ENCODE measurements at places on chromosomes 2 and 18.

DNA sequence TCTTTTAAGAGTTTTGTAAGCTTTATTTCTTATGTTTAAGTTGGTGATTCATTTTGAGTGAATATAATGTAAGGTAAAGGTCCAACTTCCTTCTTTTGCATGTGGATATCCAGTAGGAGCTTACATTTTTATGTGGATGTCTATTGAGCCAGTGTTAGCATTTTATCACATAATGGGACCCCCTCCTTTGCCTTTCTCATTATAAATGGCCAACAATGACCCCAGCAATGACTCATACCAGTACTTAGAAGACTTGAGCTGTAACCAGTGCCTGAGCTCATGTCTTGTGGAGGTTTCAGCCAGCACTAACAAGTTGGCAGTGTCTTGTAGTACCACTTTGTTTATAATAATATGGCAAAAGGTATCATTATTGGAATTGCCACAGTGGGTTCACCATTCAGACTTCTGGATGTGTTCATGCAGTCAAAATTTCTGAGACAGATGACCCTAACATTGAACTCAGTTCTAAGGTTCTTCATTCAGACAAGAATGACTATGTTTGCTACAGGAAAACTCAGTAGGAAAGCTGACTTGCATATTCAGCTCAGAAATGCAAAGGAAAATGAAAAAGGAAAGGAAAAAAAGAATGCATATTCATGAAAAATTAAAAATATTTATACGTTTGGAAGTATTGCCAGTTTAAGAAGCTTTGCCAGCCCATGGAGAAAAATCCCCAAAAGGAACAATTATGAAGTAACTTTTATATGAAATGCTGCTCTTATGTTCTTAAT, 41.0 kb downstream of the CDKL4 start:
- no peak for DNase-seq

- no peak for DNase-seq
Observed at GRCh38 chr2:180927030-180927686, 53.2 kb upstream of the UBE2E3 start.

GRCh38 chr2:60391230-60391629, 162.2 kb downstream of the BCL11A start:
- DNase-seq: no peak

GRCh38 chr2:210475706-210476105, 853 bp downstream of the LANCL1 start:
- no peak for DNase-seq

GRCh38 chr2:169324581-169325260, 37.6 kb downstream of the LRP2 start:
- DNase-seq: no peak

DNA sequence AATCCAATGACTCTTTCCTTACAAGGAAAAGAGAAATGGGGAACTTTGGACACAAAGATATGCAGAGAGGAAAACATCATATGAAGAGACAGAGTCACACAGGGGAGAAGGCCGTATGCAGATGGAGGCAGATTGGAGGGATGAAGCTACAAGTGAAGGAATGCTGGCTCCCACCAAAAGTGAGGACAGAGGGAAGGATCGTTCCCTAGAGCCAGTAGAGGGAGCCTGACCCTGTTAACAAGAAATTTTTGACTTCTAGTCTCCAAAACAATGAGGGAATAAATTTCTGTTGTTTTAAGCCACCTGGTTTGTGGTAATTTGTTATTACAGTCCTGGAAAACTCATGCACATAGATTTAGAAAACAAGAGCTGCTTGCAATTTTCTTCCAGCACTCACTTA, 169.3 kb downstream of the PMAIP1 start:
- DNase-seq: no peak

DNA sequence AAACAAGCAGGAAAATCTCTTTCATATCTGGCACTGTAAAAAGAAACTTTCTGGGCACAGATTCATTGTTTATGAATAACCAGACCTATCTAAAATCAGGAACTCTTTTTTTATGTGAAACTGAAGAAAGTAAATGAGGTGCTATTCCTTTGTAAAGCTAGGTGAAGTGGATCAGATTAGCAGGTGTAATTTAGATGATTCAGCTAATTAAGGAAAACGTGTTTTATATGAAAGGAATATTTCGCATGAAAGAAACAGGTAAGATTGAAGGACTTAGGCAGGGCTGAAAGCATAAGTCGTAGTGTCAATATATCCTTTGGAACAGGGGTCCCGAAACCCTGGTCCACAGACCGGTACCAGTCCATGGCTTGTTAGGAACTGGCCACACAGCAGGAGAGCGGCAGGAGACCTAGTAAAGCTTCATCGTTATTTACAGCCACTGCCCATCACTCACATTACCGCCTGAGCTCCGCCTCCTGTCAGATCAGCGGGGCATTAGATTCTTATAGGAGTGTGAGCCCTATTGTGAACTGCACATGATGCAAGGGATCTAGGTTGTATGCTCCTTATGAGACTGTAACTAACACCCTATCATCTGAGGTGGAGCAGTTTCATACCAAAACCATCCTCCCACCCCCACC, 20.3 kb upstream of the XIRP2 start:
- no peak for DNase-seq

DNA sequence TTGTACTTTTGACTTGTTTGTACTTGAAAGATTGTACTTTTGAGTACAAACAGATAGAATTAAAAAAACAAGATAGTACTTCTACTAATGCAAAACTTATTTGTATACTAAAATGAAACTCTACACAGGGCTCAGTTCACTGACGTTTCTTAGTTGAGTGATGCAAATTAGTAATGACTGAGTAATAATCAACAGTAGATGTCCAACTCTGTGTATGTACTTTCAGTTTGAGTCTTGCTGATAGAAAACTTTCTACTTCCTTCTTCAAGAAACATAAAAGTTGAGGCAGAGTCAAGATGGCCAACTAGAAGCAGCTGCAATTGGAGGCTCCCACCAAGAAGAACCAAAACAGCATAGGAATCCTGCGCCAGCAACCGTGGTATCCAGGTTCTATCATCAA, 585.0 kb downstream of the NR4A2 start:
- DNase-seq: no peak

GRCh38 chr2:22879009-22879863, 505.7 kb upstream of the KLHL29 start:
- no peak for DNase-seq

- DNase-seq: no peak
Observed at GRCh38 chr2:19480673-19481072, 122.2 kb upstream of the OSR1 start.

DNA sequence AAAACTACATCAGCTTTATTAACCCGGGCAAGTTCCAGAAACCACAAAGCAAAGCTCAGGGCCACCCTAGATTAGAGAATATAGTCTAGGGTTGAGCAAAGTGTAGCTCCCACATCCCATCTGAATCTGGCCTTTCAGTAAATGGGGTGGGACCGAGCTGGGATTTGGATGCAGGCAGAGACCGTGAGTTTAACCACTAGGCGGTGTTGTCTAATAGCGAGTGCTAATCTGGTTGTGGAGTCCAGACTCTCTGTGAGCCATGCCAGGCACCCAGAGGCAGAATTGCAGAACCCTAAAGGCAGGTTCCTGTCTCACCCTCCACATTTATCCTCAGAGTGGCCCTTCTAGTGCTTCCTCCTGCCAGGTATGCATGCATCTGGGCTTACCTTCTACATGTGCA, 435.9 kb downstream of the TSN start:
- no peak for DNase-seq

DNA sequence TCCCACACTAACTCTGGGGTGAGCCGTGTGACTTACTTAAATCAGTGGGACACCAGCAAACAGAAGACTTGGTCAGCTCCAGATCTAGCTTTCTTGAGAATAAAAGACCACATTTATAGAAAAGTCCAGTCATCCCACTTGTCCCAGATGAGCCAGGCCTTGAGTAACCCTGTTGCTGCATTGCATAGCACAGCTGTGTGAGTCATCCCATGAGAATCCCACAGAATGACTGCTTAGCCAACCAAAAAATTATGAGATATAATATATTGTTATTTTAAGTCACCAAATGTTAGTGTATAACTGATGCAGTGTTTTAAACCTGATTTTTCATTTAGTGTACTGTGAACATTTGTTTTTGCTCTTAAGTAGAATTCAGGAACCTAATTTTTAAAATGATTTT, 94.2 kb upstream of the FSHR start:
- no peak for DNase-seq

DNA sequence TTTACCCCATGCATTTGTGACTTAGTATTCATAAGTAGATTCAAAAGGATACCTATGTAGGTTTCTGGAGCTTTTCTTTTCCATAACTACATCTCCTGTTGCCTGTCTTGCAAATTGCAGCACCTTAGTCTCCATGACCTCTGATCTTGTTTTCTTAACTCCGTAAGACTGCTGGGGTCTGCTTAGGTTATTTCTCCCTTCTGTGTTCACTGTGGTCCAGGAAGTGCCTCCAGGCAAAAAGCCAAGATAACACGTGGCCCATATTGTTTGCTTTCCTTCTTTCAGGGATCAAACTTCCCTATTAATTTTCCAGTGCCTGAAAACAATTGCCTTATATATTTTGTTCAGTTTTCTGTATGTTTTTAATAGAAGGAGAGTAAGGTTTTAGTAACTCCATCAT, 86.4 kb downstream of the GCA start:
- no peak for DNase-seq

DNA sequence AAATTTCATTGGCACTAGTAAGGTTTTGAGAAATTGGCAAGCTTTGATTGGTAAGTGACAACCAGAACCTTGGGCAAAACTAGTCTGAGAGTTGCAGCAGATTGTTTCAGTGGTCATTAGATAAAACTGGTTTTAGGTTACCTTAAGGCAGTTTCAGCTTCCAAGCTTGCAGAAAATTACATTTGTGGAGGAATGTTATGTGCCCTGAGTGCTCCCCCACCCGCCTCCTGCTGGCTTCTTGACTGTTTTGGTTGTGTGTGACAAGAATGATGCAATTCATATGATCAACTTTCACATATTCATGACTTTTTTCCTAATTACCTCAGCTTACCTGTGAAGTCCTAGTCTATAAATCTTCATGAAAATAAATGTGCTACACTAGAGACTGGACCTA, 599.5 kb upstream of the ZNF804A start:
- DNase-seq: no peak

GRCh38 chr2:216918088-216918680, 58.3 kb upstream of the TNP1 start:
- DNase-seq: no peak

DNA sequence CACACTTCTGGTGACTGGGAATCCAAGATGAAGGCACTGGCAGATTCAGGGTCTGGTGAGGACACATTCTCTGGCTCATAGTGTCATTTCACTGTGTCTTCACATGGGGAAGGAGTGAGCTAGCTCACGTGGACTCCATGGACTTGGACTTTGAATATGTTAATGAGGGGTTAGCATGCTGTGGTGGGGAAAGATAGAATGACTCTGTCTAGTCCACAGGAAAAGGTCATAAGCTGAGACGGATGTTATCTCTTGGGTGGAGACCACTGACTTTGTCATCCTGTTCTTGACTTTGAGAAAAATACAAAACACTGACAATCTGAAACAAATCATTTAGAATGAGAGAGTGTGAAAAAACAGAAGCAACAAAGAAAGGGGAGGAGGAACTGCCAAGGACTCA, 145.9 kb downstream of the PIK3C3 start:
- no peak for DNase-seq

Data from T-cell (primary cell).